Left lung (tissue), 14 donors: ENCODE measurements at places on chromosomes 11 and 22. TPM values are rescaled to one million over a fixed set of nuclear protein-coding genes. Genes with fewer than 3 reads are reported as not detected.
A peak's percentile ranks its signal among the peaks of the same experiment; 100 is the strongest.

GRCh38 chr22:46390652-46391301, 55.3 kb downstream of the TRMU start:
- peak; percentile 53 for DNase-seq

The SLC22A25 gene
- total RNA-seq: not detected

DNA sequence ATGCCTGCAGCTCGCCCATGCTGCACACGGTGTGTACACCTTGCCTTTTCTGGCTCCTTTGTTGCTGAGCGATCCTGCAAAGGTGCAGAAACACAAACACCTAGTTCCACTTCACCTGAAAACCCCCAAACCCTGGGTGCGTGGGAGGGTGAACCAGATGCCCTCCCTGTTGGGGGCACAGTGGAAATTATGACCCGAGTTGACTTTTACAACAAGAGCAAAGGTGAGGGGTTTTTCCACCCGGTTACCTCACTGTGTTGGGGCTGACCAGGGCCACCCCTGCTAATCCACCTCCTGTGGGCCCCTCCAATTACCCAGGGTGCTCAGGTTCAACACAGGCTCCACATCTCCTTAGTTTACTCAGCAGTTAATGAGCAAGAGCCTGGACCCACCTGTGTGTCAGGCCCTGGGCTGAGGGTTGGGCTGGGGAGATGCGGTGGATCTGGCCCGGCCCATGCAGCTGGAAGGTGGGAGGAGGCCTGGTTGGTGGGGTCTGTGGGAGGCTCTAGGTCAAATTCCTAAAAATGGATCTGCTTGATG, 42.1 kb downstream of the LRRC32 start:
- DNase-seq: no peak

- DNase-seq: no peak
Observed at GRCh38 chr11:37506531-37506930, 908.5 kb upstream of the RAG2 start.

DNA sequence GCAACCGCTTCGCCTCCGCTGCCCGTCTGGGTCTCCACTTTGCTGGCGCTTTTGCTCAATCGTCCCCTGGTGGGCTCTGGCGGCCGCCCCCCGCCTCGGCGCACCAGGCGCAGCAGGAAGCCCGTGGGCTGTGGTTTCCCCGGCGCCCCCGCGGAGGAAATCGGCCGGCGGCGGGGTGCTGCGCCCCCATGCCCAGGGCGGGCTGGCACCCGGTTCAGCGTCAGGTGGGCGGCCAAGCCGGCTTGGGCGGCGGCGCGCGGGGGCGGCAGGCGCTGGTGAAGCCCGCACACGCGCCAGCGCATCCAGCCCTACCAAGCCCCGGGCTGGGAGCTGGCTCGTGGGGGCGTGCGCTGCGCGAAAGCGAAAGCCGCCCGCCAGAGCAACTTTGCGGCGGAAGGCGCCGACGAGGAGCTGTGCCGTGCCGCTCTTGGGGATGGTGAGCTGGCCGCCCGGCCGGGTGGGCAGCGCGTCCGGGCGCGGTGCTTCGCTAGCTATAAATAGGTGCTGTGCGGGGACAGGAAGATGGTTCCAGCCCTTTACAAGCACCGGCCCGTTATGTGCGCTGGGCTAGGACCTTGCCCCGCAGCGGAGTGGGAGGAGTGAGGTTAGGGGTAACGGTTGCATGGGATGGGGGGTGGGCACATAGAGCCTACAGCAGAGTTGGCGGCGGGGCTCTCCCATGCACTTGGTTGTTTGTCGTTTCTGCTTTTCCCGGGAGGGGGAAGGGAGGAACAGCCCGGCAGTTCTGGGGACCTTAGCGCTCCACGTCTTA, 25.0 kb upstream of the SUSD2 start:
- no peak for DNase-seq

DNA sequence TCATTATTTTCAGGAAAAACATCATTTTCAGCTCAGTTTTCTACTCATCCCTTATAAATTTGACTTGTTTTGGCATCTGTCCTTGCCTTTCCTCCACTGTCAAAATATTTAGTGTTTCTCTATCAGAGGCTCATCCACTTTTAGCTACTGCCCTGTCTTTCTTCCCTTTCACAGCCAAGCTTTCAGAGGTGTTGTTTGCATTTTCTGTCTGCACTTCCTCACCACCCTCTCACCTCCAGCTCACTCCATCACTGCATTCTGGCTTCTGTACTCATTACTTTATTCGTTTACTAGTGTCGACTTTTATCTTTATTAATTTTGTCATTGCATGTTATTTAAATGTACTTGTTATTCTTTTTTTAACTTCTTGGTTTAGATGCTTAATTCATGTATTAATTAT, 26.7 kb upstream of the NNMT start:
- DNase-seq: no peak

- DNase-seq: no peak
Observed at GRCh38 chr11:58923300-58923788, 15.9 kb upstream of the GLYATL1 start.

GRCh38 chr11:35516403-35516802, 9.0 kb downstream of the PAMR1 start:
- no peak for DNase-seq

DNA sequence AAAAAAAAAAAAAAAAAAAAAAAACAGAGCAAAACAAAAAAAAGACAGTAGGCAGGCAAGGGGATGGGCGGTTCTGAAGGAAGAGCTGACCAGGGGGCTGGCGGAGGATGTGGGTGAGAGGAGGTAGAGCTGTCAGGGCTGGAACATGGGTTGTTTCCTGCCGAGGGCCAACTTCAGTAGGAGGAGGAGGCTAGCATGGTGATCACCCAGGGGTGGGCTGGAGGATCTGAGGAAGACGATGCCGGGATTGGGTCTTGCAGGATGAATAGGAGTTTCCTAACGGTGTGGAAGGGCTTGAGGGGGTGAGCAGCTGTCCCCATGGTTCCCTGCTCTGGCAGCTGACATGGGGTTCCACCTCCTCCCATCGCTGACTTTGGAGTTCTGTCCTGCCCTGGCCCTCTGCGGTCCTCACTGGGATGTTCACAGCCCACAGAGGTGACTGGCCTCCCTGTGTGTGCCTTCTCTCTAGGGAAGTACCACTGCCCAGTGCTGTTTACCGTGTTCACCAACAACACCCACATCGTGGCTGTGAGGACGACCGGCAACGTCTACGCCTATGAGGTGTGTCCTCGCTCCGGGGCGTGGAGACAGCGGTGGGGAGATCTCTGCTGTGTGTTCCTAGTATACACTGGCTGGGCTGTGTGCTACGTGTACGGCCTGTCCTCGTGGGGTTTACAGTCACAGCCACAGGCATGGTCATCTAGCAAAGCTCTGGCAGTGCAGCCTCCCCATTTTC, 15.2 kb downstream of the PPIL2 start:
- peak; percentile 62 for DNase-seq

GRCh38 chr11:17015627-17016126, 1.5 kb upstream of the PLEKHA7 start:
- peak; percentile 87 for DNase-seq

DNA sequence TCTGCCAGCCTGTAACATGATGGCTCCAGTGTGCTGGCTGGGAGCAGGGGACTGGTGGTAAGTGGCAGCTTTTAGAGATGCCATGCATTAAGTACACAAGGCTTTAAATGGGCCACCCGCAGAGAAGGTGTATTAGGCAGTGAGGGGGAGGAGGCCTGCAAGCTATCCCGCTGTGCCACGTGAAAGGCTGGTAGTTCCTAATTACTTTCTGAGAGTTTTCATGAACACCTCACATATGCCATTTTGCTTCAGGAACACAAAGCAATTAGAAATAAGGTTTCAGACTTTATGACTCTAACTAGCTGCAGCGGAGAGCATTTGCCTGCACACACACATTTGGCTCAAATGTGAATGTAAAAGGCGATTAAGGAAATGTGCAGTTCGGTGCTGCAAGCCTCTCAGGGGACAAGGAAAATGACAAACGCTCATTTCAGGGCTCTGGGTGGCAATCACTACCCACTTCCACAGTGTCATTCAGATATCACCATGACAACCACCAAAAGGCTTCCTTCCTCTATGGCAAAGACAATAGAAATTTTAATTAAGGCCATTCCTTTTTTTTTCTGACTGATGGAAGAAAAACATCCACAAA, 116.6 kb downstream of the PLEKHA7 start:
- no peak for DNase-seq

DNA sequence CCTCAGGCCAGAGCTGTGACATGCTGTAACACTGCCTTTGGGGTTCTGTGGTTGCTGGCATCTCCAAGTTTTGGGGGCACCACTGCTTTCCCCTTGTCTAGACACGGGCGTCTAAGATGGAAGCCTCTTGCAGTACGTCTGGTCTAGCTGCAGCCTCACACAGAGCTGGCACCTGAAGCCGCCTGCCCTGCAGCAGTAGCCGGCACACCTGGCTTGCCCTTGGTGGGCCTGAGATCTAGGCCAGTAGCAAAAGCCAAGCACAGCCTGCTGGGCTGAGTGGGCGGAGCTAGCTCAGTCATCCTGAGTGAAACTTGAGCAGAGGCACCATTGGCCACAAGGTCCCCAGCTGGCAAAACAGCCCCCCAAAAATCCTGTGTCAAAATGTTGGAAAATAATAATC, 154.2 kb downstream of the DLG2 start:
- no peak for DNase-seq

DNA sequence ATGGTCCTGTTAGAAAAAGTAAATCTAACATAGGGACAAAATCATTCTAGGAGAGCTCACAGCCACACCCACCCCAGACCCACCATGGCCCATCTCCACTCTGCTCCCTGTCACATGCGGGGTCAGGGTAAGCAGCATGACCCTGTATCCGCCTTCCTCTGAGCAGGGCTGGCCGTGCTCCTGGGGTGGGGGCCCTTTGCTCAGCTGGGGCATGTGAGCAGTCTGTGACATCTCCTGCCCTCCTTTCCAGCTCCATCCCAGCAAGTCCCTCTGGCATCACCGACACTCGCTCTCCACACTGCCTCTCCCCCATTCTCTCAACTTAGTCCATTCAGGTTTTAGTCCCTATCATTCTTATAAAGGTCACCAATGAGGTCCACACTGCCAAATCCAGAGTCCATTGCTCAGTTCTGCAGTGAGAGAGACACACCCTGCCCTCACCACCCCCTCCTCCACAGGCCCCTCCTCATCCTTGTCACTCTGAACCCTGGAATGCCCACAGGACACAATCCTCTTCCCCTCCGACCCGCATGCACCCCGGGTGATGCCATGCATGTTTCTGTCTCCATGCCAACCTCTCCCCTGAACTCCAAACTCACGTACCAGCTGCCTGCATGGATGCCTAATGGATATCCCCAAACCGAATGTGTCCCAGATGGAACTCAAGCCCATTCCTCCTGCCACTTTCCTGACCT, 65.1 kb upstream of the PITPNB start:
- DNase-seq: no peak

GRCh38 chr11:99766811-99767210, 746.1 kb downstream of the CNTN5 start:
- no peak for DNase-seq

The LAYN gene
- 19.8 TPM for total RNA-seq

DNA sequence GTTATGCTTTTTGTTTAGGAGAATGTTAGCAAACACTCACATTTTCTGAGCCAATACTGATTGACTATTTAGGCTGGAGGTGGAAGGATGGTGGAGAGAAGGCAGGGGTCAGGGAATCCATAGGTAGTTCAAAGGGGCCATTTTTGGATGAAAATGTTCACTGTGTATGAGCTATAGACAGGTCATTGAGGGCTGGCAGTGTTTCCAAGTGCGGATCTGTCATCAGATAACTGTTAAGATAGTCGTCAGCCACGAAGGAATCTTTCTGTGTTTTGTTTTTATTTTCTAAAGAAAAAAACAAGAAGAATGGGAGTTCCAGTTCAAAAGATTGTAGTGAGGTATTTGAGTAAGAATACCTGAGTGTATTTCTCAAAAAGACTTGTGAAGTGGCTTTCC, 3.1 kb downstream of the KCNJ5 start:
- DNase-seq: no peak

- no peak for DNase-seq
Observed at GRCh38 chr11:84763931-84764330, 863.2 kb downstream of the DLG2 start.

The GAL gene
- not detected for total RNA-seq

DNA sequence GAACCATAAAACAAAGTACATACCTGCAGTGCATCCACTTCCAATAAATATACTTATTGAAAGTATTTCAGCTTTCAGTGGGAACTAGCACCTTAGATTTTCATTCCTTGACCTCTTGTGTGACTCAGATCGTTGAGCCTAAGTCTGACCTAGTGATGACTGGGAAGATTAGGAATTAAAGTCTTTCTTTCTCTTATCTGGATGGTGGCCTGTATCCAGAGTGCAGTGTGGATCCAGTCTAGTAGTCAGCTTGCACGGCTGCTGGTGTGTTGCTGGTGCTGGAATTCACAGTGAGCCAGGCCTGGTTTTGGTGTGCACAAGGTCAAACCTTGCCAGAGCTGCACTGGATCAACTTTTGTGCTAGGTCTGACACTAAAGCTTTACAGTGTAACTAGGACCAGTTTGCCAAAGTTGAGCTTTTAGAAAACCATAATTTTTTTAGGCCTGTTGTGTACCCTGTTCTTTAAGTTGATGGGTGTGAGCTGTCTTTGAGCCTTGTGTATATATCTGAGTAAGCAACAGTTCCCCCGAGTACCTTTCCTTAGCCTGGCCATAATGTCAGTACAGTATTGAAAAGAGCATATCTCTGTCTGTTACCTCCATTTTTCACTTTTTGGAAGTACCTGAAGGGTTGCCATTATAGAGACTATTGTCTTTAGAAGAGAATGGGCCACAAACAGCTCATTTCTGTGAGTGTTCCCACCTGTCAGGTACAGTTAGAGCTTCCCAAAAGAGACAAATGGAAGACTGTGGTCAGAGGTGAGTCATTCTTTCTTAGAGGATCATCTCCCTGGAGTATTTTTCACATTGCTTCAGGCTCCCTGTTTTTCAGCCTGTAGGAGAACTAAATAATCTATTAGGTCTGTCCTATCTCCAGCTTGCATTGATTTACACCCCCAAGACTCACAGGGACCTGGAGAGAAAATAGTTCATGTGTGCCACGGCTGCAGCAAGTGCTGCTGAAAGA, 89.8 kb downstream of the ALX4 start:
- no peak for DNase-seq

DNA sequence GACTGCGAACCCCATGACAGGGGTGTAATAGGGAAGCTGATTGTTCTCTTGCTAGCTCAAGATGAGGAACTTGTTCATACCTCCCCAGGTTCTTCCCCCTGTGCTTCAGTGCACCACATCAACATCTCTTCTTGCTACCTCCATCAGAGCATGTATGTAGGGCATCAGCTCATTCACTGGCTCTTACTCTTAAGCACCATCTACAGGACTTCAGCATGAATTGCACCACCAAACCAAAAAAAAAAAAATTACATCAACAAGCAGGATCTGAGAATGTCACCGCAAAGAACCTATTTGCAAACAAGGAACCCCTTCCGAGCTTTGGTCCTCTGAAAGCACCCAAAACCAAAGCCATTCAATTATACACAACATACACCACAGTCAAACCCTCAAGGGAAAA, 2226.5 kb upstream of the RAG2 start:
- DNase-seq: no peak
